ENCODE measurements at places on chromosomes 13 and 19.
A peak's percentile ranks its signal among the peaks of the same experiment; 100 is the strongest.

DNA sequence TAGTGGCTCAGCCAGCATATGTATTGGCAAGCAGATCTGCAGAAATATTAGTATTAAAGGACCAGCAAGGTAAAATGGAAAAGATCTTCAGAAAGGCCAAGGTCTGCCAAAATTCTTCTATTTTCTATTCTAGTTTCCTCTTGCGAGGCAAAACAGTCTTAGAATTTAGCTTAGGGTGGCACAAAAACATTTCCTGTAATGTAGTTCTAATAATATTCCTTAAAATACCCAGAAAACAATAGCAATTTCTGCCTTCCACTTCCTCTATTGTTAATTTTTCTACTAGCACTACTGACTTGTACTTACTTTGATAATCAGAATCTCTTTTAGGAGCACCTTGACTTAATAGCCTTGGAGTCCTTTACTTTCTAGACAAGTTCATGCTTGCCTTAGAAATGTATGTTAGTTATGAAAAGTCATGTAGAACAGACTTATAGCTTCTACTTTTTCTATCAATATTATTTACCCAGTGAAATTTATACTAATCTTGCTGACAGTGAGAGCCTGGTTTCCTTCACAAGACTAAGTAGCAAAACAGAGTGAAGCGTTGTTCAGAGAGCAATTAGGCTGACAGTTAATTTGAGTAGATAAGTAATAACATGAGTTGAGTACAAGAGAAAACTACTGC lies 23.9 kb upstream of the LPAR6 start:
- H3K4me1 ChIP-seq = peaks cover 17% of the 10 kb centered on the region
- no peaks in the 10 kb centered on the region for H3K27me3 ChIP-seq
- no peak overlapping the region for H3K4me3 ChIP-seq
- H3K36me3 ChIP-seq = peaks cover 16% of the 10 kb centered on the region
- no peak for DNase-seq
- no peak overlapping the region for H3K27ac ChIP-seq

- no peak for DNase-seq
- H3K27ac ChIP-seq = no peak overlapping the region
- H3K4me1 ChIP-seq = no peaks in the 10 kb centered on the region
- no peak overlapping the region for H3K4me3 ChIP-seq
- no peaks in the 10 kb centered on the region for H3K27me3 ChIP-seq
Measured at GRCh38 chr19:7461841-7462629, 26.8 kb downstream of the PEX11G start.

DNA sequence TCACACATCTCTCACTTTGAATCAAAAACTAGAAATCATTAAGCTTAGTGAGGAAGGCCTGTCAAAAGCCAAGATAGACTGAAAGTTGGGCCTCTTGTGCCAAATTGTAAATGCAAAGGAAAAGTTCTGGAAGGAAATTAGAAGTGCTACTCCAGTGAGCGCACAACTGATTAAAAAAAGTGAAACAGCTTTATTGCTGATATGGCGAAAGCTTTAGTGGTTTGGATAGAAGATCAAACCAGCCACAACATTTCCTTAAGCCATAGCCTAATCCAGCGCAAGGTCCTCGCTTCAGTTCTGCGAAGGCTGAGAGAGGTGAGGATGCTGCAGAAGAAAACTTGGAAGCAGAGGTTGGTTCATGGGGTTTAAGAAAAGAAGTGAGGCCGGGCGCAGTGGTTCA lies 7.6 kb downstream of the PCCA start:
- H3K36me3 ChIP-seq = peaks cover 8% of the 10 kb centered on the region
- peaks cover 16% of the 10 kb centered on the region for H3K4me1 ChIP-seq
- DNase-seq = no peak
- H3K27ac ChIP-seq = no peak overlapping the region

DNA sequence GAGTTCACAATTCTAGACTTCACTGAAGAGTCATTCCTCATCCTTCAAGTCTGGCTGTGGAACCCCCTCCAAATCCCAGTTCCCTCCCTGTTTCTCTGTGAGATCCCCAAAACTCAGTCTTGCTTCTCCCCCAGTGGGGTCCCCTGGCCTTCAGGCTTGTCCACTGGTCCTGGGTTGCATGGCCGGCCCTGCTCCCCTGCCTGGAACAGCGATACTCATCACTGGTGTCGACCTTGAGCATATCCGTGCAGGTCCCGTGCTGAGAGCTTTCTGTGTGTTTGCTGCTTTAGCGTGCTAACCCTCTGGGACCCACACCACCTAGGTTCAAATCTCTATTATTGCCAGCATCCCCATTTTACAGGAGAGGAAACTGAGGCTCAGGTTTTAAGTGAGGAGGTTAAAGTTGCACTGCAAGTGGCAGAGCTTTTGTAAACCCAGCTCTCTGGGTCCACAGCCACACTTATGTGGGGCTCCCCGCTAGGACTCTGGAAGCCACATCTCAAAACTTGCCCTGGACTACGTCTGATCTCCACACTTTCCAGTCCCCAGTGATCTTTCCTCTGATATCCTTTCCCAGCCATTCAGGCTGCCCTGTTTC lies 15.5 kb downstream of the LIPE start:
- peaks cover 20% of the 10 kb centered on the region for H3K4me1 ChIP-seq
- no peak overlapping the region for H3K27ac ChIP-seq
- H3K27me3 ChIP-seq = no peaks in the 10 kb centered on the region
- no peak for DNase-seq

DNA sequence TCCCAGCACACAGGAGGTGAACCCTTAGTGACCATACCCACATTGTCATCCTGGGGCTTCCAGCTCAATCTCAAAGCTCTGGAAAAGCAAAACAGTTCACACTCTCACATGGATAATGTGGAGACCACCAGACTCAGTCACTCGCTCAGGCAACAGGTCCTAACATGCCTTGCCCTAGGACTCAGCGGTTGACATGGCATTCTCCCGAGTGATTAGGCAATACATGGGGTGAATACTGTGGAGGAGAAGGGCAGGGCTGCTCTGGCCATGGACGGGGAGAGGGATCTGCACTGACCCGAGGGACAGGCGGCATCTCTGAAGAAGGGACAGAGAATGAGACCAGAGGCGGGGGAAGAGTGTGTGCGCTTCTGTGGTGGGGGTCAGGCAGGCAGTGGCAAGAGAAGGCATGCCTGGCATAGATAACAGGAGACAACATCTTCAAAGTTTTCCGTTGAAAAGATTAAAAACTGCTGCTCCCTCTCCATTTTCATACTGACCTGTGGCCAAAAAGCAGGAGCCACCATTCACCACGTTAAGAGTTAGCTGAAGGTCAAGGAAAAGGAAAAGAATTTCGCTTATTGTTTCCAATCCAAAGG lies 44.5 kb upstream of the EPHX3 start:
- H3K36me3 ChIP-seq = peaks cover 6% of the 10 kb centered on the region
- DNase-seq = no peak
- H3K27ac ChIP-seq = peak overlapping the region; percentile 64
- H3K27me3 ChIP-seq = no peaks in the 10 kb centered on the region
- H3K4me1 ChIP-seq = peaks cover 52% of the 10 kb centered on the region
- no peak overlapping the region for H3K4me3 ChIP-seq

DNA sequence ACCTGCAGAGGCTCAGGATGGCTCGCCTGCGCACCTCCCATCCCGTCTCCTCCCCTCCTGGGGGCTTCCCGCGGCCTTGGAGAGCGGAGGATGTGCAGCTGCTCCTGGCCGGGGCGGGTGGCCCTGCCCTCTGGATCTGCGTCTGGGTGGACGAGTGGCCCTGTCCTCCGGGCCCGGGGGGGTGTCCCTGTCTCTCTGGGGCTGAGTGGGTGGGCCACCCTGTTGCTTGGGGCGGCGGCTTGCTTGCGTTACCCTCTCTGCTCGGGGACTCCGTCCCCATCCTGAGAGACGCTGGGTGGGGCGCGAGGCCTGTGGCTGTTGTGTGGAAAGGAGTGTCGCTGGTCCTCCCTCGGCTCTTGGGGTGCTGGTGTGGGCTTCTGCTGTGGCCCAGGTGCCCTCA lies 34.6 kb downstream of the DOT1L start:
- H3K4me1 ChIP-seq = peaks cover 9% of the 10 kb centered on the region
- H3K27me3 ChIP-seq = no peaks in the 10 kb centered on the region
- no peak for DNase-seq
- H3K27ac ChIP-seq = no peak overlapping the region
- peaks cover 12% of the 10 kb centered on the region for H3K36me3 ChIP-seq
- H3K4me3 ChIP-seq = no peak overlapping the region

GRCh38 chr19:45913874-45914830 lies at the start of gene NANOS2:
Gene NANOS2 (minus strand): TSS chr19:45914778. CDS start chr19:45914693, 85 bp downstream.
- H3K27ac ChIP-seq = no peak within 1 kb of the TSS
- no peaks in the 10 kb centered on the region for H3K4me1 ChIP-seq
- peaks cover 22% of the 10 kb centered on the region for H3K27me3 ChIP-seq
- no peak within 1 kb of the TSS for H3K4me3 ChIP-seq
- DNase-seq = no peak

DNA sequence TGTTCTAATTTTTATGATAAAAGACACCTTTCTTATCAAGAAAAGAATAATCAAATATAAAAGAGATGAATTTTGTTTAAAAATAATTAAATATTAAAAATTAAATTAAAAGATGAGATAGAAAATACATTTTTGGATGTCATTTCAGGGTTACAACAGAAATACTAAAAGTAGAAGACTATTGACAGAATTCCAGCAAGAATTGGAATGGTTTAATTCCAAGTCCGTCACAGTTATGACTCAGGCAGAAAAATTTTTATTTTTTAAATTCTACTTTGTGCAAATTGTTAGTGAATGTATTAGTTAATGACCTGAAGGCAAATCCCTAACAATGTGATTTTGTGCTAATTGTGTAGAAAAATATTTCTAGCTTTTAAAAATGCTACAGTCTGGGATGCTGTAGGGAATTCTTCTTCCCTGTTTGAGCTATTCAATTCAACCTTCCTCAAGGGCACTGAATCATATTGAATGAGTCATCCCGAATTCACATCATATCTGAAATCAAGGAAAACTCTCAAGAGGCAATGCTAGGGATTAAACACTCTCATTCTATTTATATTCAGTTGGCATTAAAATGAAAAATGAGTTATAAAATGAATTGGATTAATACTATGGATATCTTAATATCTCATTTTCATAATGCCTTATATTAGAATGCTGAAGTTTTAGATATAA lies 633.5 kb upstream of the ATXN8OS start:
- H3K36me3 ChIP-seq = no peaks in the 10 kb centered on the region
- H3K27me3 ChIP-seq = no peaks in the 10 kb centered on the region
- no peak for DNase-seq
- H3K4me3 ChIP-seq = no peak overlapping the region

GRCh38 chr13:36795463-36795862 lies 23.6 kb upstream of the RFXAP start:
- DNase-seq = no peak
- no peaks in the 10 kb centered on the region for H3K36me3 ChIP-seq
- no peak overlapping the region for H3K4me3 ChIP-seq
- peaks cover 11% of the 10 kb centered on the region for H3K27me3 ChIP-seq
- no peaks in the 10 kb centered on the region for H3K4me1 ChIP-seq
- no peak overlapping the region for H3K27ac ChIP-seq

- no peaks in the 10 kb centered on the region for H3K27me3 ChIP-seq
- H3K4me3 ChIP-seq = no peak overlapping the region
- no peak for DNase-seq
- no peaks in the 10 kb centered on the region for H3K36me3 ChIP-seq
- no peaks in the 10 kb centered on the region for H3K4me1 ChIP-seq
Measured at GRCh38 chr13:84297251-84297650, 415.0 kb upstream of the SLITRK1 start.

DNA sequence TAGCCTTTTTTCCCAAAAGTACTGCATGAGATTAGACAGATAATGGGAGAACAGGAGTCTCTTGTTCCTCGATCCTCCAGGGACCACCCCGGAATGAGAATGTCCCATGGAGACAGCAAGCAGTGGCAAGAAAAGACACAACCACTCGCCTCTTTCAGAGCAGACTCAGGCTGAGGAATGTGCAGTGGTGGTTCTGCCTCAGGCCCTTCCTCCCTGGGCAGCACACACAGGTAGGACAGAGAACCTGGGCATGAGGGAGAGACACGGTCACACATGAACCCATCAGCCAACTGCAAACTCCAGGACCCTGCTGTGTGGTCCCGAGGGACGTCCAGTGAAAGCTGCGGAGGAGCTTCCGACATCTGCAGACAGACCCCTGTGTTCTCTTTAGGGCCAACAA lies 31.0 kb downstream of the CRYL1 start:
- no peaks in the 10 kb centered on the region for H3K36me3 ChIP-seq
- H3K27me3 ChIP-seq = no peaks in the 10 kb centered on the region
- no peaks in the 10 kb centered on the region for H3K4me1 ChIP-seq
- no peak overlapping the region for H3K4me3 ChIP-seq

- H3K4me1 ChIP-seq = peaks cover 46% of the 10 kb centered on the region
- peak overlapping the region; percentile 98 for H3K27ac ChIP-seq
- peak overlapping the region; percentile 72 for H3K4me3 ChIP-seq
- H3K36me3 ChIP-seq = peaks cover 33% of the 10 kb centered on the region
Measured at GRCh38 chr19:49326165-49326704, 1.2 kb upstream of the SLC6A16 start.

DNA sequence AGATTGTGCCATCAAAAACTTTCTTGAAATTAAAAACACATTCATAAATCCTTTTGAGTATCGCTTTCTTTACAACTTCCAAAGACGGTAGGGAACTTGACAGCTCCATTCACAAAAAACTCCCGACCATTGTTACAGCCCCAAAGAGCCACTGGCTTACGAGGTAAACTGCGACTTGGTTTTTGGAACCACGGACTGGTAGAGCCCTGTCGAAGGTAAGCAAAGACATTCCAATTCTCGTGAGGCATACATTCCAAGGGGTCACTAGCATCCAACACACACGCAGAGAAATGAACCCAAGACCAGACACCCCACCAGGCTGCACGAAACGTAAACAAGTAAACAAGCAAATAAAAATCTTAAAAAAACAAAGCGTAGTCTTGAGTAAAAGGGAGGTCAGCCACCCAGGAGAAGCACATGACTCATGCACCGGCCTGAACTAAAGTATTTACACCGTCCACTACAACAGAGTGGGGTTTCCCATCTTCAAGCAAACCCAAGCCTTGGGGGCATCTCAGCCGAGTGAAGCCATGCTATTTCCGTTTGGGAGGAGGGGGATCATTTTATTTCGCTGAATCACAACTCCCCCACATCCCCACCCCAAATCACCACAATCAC lies 1.4 kb downstream of the BRD4 start:
- peaks cover 3% of the 10 kb centered on the region for H3K36me3 ChIP-seq
- H3K4me1 ChIP-seq = peaks cover 37% of the 10 kb centered on the region
- no peaks in the 10 kb centered on the region for H3K27me3 ChIP-seq
- H3K4me3 ChIP-seq = peak overlapping the region; percentile 91
- DNase-seq = no peak

All from memory B cell (primary cell).